C1 segment of cervical spinal cord (tissue), 14 donors: ENCODE measurements at places on chromosomes 12 and 14.

DNA sequence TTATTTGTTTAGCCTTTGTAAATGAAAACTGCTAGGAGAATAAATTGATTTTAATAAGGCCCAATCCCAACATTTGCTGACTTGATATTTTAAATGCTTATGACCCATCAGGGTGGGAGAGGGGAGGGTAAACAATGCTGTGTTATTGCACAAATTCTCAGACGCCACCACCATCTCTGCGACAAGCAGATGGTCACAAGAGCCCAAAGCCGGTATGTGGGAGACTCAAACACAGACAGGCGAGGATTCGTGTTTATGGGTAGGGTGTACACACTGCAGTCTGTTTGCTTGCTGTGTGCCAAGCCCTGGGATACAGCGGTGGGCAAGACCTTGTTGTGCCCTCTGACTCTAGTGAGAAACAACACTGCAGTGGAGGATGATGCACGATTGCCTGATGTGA lies 39.2 kb upstream of the PWP1 start:
- no peak for DNase-seq

DNA sequence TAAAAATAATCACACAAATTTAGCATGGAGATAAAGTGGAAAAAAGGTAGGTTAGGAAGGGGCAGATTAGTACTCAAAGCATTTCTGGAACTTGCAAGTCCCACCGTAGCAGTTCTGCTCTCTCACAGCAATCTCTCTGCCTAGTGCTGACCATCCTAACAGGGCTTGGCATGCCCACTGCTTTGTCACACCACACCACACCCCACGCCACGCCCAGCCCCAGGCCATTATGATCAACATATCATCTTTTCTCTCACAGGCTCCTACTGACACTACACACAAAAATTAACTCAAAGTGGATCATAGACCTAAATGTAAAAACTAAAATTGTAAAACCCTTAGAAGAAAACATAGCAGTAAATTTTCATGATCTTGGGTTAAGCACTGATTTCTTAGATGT lies 273.7 kb downstream of the DAD1 start:
- no peak for DNase-seq

DNA sequence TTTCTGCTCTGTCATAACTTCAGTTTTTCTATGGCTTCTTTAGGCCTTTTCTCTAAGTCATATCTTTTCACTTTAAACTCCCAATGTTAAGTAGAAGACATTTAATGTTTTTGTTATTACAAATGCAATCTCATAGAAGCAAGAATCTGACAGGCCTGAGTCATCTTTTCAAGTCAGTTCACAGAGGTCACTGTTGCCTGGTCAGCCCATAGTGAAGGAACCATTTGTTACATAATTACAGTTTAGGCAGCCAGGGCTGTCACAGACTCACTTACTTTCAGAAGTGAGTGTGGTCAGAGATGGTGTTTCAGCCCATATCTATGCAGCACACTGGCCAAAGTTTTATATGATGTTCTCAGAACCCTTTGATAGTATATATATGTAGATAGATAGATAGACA lies 46.5 kb downstream of the CCER1 start:
- DNase-seq: no peak

DNA sequence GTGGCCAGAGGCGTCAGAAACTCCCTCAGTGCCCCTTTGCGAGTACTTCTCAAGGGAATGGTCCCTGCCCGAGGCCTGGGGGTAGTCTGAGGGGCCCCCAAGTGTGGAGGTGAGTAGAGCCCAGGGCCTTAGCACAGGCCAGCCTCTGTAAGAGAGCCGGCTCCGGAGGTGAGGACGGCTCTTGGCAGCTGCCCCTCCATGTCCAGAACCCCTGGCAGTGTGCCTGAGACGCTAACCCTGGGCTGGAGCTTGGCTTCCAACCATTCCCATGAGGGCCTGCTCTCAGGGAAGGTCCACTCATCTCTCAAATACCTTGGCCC lies 61.7 kb downstream of the PRMT8 start:
- no peak for DNase-seq

- DNase-seq: no peak
These were observed 1115.8 kb upstream of the ATXN7L3B start for GRCh38 chr12:73421832-73422231.

DNA sequence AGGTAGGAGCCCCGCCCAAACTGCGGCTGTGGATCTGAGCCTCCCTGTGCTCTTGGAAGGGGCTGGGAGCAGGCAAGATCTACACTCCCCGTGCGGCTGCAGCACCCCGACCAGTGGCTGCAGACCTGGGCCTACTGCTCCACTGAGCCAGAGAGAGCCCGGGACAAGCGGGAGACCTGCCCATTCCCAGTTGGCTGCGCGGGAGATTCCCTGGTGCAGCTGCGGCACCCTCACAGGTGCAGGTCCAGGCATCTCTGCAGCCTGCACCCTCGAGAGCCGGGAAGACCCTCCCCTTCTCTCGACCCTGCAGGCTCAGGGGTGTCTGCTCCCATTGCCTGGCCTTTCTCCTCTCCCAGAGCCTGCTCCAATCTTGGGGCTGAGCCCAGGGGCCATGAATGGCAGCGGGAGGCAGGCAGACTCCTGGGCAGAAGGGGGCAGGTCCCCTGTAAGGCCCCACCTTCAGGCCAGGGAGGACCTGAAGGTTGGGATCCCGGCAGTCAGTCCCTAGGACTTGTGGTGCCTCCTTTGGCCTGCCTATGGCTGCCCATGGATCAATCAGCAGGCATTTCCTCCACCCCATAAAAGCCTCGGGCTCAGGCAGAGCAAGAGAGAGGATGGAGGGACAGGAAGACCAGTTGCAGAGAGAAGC lies 8.8 kb upstream of the A2M start:
- DNase-seq: no peak

DNA sequence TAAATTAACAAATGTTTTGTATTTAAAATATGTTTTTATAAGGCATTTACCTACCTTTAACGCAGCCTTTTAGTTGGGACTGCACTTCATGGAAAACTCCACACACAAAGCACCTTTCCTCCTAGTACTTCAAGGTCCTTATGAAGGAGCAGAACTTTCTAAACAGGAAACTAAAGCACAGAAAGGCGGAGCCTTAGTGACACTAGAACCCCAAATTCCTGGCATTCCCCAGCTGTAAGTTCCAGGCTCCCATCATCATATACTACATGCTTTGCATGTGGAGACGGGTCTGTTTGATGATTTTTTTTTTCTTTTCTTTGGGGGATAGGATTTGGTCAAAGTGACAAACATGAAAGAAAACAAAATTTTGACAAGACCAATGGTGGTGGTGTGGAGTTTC lies 39.5 kb downstream of the STXBP6 start:
- DNase-seq: no peak

DNA sequence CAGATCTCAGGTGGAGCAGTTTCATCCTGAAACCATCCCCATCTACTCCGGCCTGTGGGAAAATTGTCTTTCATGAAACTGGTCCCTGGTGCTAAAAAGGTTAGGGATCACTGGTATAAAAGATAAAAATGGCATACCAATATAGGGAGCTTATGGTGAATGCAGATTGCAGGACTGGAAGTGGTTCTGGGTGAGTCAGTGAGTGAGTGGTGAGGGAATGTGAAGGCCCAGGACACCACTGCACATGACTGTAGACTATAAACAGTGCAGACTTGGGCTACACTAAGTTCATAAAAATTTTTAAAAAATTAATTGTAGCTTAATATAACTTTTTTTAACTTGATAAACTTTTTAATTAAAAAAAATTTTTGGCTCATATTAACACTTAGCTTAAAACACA lies 67.0 kb upstream of the RD3L start:
- no peak for DNase-seq

GRCh38 chr14:67963960-67964812 lies 144.6 kb downstream of the RAD51B start:
- no peak for DNase-seq
